Activated naive CD8-positive, alpha-beta T cell treated with anti-CD3 and anti-CD28 coated beads for 36 hours (primary cell): ENCODE measurements at places on chromosomes 1 and 21.

DNA sequence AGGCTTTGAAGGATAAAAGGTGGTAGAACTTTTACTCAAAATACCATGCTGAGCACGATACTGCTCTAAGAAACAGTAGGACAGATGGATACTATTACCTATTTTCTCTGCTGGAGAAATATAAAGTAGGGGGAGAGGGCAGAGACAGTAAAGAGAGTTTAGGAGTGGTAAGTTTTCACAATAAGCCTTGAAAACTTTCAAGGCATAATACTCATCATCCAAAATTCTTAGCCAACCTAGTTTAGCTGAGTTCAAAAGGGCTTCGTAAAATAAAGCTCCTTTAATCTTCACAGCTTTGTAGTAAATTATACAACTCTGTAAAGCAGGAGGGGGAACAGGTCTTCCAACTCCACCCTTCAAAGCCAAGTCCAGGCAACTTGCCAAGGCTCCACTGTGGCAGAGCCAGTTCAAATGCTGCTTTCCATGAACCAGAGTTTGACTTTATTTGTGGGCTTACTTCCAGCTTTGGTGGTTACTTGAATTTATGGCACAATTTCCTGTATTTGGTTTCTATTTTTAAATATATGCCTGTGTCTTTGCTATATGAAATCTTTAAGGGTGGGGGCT, 15.5 kb downstream of the TEX38 start:
- peaks cover 19% of the 10 kb centered on the region for H3K36me3 ChIP-seq
- no peak for DNase-seq
- H3K4me3 ChIP-seq: no peak overlapping the region
- no peaks in the 10 kb centered on the region for H3K27me3 ChIP-seq

GRCh38 chr1:108722292-108722691, 9.6 kb downstream of the FNDC7 start:
- no peaks in the 10 kb centered on the region for H3K4me1 ChIP-seq
- H3K4me3 ChIP-seq: no peak overlapping the region
- H3K27me3 ChIP-seq: no peaks in the 10 kb centered on the region

GRCh38 chr21:42411197-42411869, 7.6 kb downstream of the UBASH3A start:
- peaks cover 60% of the 10 kb centered on the region for H3K36me3 ChIP-seq
- H3K27me3 ChIP-seq: no peaks in the 10 kb centered on the region
- no peak overlapping the region for H3K4me3 ChIP-seq

GRCh38 chr1:172653015-172653709, 5.7 kb upstream of the FASLG start:
- no peak overlapping the region for H3K27ac ChIP-seq
- peaks cover 34% of the 10 kb centered on the region for H3K4me1 ChIP-seq
- H3K27me3 ChIP-seq: peaks cover 50% of the 10 kb centered on the region
- peaks cover 3% of the 10 kb centered on the region for H3K36me3 ChIP-seq

GRCh38 chr1:231460614-231461013, 38.5 kb upstream of the EGLN1 start:
- peaks cover 22% of the 10 kb centered on the region for H3K4me1 ChIP-seq
- no peak overlapping the region for H3K4me3 ChIP-seq
- peak; percentile 58 for DNase-seq
- peaks cover 86% of the 10 kb centered on the region for H3K27me3 ChIP-seq
- peak overlapping the region; percentile 26 for H3K27ac ChIP-seq

GRCh38 chr1:150106341-150106740, 38.8 kb downstream of the VPS45 start:
- no peak overlapping the region for H3K4me3 ChIP-seq
- no peak for DNase-seq
- H3K36me3 ChIP-seq: peaks cover 35% of the 10 kb centered on the region

GRCh38 chr1:156021954-156022353, 1.2 kb upstream of the SSR2 start:
- H3K27ac ChIP-seq: no peak overlapping the region
- DNase-seq: no peak
- peaks cover 19% of the 10 kb centered on the region for H3K36me3 ChIP-seq
- peaks cover 21% of the 10 kb centered on the region for H3K4me1 ChIP-seq

- H3K36me3 ChIP-seq: peaks cover 46% of the 10 kb centered on the region
- no peak overlapping the region for H3K27ac ChIP-seq
- no peaks in the 10 kb centered on the region for H3K27me3 ChIP-seq
- DNase-seq: no peak
- H3K4me1 ChIP-seq: peaks cover 22% of the 10 kb centered on the region
Measured at GRCh38 chr1:243271996-243272395, 16.2 kb downstream of the SDCCAG8 start.

GRCh38 chr21:14957836-14958235, 107.0 kb downstream of the NRIP1 start:
- no peaks in the 10 kb centered on the region for H3K27me3 ChIP-seq
- DNase-seq: no peak
- no peaks in the 10 kb centered on the region for H3K36me3 ChIP-seq
- H3K27ac ChIP-seq: no peak overlapping the region
- no peaks in the 10 kb centered on the region for H3K4me1 ChIP-seq
- H3K4me3 ChIP-seq: no peak overlapping the region

DNA sequence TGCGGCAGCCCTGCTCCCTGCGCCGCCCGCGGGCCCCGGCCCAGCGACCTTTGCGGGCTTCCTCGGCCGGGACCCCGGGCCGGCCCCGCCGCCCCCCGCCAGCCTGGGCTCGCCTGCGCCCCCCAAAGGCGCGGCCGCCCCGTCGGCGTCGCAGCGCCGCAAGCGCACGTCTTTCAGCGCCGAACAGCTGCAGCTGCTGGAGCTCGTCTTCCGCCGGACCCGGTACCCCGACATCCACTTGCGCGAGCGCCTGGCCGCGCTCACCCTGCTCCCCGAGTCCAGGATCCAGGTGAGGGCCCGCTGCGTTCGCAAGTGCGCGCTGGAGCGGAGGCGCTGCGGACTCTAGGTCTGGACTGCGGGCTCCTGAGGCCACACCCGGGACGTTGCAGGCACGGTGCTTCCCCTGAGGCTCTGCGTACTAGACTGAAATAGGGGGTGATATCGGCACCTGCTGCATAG, 351 bp downstream of the MIXL1 start:
- H3K36me3 ChIP-seq: peaks cover 4% of the 10 kb centered on the region
- H3K4me3 ChIP-seq: peak overlapping the region; percentile 79
- peaks cover 11% of the 10 kb centered on the region for H3K4me1 ChIP-seq
- no peak overlapping the region for H3K27ac ChIP-seq

DNA sequence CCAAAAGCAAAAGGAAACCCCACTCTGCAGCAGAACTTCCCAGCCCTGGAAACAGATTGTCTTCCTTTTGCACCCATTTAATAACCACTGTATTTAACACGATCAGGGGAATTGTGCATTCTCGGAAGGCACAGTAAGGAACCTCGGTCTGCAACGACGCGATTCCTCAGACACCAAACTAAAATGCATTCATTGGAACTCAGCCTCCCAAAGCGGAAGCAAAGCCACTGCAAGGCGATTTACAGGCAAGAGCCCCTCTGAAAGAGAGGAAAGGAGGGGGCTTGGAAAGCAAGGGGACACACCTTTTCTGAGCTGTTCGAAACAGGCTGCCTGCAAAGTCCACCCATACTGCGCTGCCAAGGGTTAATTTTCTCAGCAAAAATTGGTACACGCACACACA, 297.7 kb downstream of the OMA1 start:
- H3K27me3 ChIP-seq: peaks cover 53% of the 10 kb centered on the region
- no peak for DNase-seq
- peaks cover 4% of the 10 kb centered on the region for H3K4me1 ChIP-seq
- H3K36me3 ChIP-seq: no peaks in the 10 kb centered on the region
- no peak overlapping the region for H3K27ac ChIP-seq

DNA sequence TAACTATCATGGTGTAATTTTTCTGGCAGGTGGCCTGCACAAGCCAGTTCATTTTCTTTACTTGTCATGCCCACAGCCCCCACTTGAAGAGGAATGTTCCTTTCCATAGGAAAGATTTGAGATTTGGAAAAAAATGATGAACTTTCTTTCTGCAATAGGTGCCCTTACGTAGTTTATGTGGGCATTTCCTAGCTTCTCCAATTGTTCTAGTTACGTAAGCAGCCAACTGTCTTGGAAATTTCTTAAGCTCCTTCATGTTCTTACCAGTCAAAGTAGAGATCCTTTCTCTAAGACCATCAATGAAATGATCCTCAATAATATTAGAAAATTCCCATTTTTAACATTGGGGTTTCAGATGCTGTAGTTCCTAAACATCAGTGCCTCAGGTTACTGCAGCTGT, 109.5 kb upstream of the F3 start:
- DNase-seq: no peak
- H3K4me3 ChIP-seq: no peak overlapping the region
- peaks cover 7% of the 10 kb centered on the region for H3K27me3 ChIP-seq
- H3K27ac ChIP-seq: no peak overlapping the region

DNA sequence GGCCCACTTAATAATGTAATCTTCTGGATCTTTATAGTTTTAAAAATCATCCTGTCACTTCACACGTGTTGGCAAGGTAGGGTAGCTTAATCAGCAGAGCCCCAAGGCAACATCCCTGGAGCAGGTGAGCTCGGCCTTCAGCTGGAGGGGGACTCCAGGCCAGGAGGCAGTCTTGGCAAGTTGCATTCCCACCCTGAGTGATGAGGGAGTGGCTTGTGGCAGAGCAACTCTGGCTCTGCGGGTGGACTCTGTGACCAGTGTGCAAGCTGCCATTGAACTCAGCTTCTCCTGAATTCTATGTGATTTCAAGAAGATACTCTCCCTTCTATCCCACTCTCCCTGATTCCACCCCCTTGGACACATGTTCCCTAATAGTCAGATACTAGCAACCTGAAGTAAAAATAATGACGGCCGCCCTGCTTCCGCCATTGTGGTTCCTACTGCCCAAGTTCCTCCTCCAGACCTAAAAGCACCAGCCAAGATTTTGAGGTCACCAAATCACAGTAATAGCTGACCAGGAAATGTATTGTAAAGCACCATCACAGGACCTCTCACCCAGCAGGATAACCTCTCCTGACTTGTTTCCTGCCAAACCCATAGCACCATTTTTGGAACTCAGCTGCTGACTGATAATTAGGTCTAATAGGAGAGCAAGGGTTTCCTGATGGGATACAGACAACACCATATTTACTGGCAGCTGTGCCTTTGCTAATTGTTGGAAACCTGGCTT, 11.5 kb upstream of the LYST start:
- no peak for DNase-seq
- no peak overlapping the region for H3K4me3 ChIP-seq
- peaks cover 66% of the 10 kb centered on the region for H3K4me1 ChIP-seq
- no peaks in the 10 kb centered on the region for H3K27me3 ChIP-seq
- H3K27ac ChIP-seq: peak overlapping the region; percentile 81
- peaks cover 5% of the 10 kb centered on the region for H3K36me3 ChIP-seq

DNA sequence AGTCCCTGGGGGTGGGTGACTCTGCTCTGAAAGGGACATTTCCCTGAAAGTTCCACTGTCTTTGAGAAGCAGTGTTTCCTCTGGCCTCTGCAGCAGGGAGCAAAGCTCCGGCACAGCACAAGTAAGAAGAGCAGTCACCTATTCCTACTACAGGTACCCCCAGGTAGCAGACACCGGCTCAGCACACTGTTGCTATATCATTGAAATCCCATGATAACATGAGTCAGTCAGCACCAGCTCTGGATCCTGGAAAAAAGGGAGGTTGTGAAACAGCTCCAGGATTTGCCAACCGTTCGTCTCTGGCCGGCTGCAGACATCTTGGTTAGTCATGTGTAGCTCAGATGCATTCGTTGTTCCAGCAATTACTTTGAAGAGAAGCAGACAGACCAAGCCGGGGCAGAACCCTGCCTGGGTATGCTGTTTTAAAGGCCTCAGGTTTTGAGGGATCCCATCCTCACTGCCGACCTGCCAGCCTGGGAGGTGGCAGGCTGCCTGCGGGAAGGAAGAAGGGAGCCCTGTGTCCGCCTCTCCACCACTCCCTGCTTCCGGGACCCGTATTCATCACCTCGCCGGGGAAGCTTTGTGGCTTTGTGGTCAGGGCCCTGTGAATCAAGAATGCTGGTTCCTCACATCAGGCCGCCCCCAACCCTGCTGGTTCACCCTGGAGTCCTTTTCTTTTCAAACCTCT, 139.2 kb downstream of the CLIC6 start:
- no peaks in the 10 kb centered on the region for H3K27me3 ChIP-seq
- peak; percentile 67 for DNase-seq
- H3K4me1 ChIP-seq: peaks cover 73% of the 10 kb centered on the region
- H3K36me3 ChIP-seq: peaks cover 67% of the 10 kb centered on the region

GRCh38 chr1:155897746-155898145, 13.4 kb downstream of the RIT1 start:
- H3K4me3 ChIP-seq: no peak overlapping the region
- H3K27ac ChIP-seq: peak overlapping the region; percentile 40
- H3K27me3 ChIP-seq: no peaks in the 10 kb centered on the region
- peaks cover 18% of the 10 kb centered on the region for H3K36me3 ChIP-seq
- peaks cover 17% of the 10 kb centered on the region for H3K4me1 ChIP-seq

- H3K27ac ChIP-seq: no peak overlapping the region
- no peaks in the 10 kb centered on the region for H3K36me3 ChIP-seq
- peaks cover 30% of the 10 kb centered on the region for H3K4me1 ChIP-seq
- DNase-seq: peak; percentile 85
- H3K27me3 ChIP-seq: peaks cover 12% of the 10 kb centered on the region
Measured at GRCh38 chr1:40315239-40315794, 1.8 kb downstream of the COL9A2 start.

- peak overlapping the region; percentile 54 for H3K4me3 ChIP-seq
- DNase-seq: no peak
- peak overlapping the region; percentile 82 for H3K27ac ChIP-seq
- H3K27me3 ChIP-seq: no peaks in the 10 kb centered on the region
Measured at GRCh38 chr1:111593403-111594305, 25.9 kb upstream of the RAP1A start.

- peaks cover under 1% of the 10 kb centered on the region for H3K27me3 ChIP-seq
- no peaks in the 10 kb centered on the region for H3K36me3 ChIP-seq
- DNase-seq: no peak
- no peak overlapping the region for H3K27ac ChIP-seq
- H3K4me1 ChIP-seq: no peaks in the 10 kb centered on the region
Measured at GRCh38 chr1:57860325-57860724, 436.5 kb upstream of the DAB1 start.

DNA sequence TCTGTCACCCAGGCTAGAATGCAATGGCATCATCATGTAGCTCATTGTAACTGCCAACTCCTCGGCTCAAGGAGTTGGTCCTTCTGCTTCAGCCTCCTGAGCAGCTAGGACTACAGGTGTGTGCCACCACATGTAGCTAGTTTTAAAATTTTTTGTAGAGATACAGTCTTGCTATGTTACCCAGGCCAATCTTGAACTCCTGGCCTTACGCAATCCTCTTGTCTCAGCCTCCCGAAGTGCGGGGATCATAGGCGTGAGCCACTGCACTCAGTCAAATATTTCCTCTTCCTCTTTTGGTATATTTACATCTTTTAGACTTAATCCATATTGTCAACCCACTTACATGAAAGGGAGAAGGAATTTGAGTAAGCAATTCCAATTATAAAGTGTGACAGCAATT, 121.1 kb downstream of the EVI5 start:
- H3K27ac ChIP-seq: no peak overlapping the region
- H3K4me3 ChIP-seq: no peak overlapping the region
- H3K36me3 ChIP-seq: no peaks in the 10 kb centered on the region
- H3K4me1 ChIP-seq: no peaks in the 10 kb centered on the region
- no peak for DNase-seq
- H3K27me3 ChIP-seq: no peaks in the 10 kb centered on the region
